ENCODE measurements at places on chromosomes 13 and 19.

DNA sequence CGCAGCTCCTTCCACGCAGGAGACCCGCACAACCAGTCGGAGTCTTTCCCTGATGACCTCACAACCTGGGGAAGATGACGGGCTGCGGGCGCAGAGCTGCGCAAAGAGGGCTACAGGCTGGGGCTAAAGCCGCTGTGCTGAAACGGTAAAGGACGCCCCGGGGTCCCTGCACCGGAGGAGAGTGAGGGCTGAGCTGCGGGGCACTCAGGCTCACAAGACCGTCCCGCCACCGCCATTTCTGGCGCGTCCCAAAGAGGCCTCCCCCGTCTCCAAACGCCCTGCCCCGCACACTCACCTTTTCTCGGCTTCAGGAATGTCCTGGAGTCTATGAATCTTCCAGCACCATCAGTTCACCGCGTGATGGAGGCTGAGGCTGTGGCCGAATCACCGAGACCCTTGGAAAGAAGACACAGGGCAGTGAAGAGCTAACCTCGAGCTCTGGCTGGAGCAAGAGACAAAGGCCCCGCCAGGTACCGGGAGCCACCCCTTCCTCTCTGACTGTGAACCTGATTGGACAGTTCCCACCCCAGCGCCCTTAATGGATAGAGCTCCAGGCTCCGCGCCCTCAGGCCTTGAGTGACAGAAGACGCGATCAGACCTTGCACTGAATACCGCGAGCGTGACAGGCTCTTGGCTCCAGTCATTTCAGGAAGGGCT is 41.8 kb upstream of the ZNF429 start:
- DNase-seq = peak; percentile 24

- no peak for DNase-seq
These were observed 1171.2 kb downstream of the DIAPH3 start for GRCh38 chr13:58992478-58993042.

- DNase-seq = no peak
These were observed 492.0 kb downstream of the FGF9 start for GRCh38 chr13:22162889-22163288.

GRCh38 chr13:52954838-52955237 is 73.8 kb upstream of the OLFM4 start:
- no peak for DNase-seq

DNA sequence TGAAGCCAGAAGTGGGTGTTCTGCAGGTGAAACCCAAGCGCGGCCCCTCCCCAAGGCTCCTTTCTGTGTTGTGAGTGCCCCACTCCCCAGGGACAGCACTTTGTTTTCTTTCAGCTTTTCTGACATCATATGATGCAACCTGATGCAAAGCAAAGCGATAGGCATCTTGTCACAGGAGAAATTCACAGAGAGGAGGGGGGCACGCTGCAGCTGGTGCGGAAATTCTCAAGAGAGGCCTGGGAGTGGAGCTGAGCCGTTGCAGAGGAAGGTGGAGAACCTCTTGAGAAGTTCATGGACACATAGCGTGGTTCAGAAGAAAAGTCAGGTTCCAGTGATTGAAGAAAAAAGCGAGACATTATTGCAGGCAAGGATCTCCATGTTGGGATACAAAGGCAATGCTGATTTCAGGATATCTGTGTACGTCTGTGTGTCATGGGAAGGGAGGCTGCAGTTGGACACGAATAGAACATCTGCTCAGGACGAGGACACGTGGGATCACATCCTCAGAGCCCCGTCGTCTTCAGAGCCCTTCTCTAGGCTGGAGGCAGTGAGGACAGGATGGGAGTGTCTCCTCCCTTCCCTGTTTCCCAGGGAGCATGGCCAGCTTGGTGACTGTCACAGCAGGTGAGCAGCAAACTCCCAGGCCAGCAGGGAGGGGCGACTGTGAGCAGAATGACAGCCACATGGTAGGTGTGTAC is 79.2 kb downstream of the IRS2 start:
- no peak for DNase-seq

DNA sequence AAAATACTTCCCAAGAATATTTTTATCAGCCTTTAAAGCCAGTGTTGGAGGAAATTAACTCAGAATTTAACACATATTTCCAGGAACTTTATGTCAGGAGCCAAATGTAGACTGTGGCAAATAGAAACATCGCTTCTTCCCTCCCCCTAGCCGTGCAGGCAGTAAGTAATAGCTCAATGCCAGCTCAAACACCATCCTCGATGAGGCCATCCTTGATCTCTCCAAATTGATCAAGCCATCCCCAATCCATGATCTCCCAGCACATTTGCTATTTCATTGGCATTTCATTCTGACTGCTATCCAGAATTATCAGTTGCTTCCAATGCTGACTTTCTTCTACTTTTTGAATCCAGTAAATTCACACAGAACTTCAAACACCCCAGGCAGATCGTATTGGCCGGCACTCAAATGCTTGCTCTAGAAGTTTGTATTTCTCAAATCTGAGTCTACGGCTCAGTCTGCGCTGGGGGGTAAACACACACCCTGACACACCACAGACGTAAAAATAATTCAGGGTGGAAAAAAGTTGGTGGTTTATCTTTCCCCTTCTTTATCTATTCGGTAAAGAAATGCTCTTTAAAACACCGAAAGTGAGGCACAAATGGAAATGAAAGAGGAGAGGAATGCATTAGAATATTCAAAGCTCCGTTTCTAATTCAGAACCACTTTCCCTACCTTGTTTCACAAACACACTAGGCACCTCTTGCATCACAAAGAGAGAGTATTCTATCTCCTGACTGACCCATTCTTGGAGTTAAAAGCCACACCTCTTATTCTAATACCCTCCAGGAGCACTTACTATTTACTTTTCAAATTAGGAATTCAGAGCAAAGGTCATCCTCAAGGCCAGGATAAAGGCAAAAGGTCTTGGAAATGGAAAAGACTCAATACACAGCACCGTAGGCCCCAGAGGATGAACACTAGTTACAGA is 991 bp downstream of the OBI1 start:
- DNase-seq = no peak

- no peak for DNase-seq
These were observed 1339.4 kb downstream of the EFNB2 start for GRCh38 chr13:105196052-105196451.

- no peak for DNase-seq
These were observed 20.0 kb downstream of the CRYL1 start for GRCh38 chr13:20505405-20506366.

DNA sequence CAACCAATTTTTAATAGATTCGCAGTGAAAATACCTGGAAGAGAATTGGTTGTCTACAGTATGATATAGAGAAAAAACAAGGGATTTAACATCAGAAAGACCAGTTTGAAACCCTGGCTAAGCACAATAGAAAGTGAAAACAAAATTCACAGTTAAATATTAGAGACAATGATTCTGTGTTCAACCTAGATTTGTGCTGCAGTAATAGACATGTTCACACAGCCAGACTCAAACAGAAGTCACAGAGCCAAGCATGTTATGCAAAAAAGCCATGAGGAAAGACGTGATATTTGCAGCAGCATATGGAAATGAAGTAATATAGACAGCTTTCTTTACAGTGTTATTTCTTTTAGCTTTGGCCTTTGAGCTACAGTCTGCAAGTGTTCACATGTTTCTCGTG is 48.1 kb downstream of the SCEL start:
- DNase-seq = no peak

- DNase-seq = no peak
These were observed 95.7 kb upstream of the SPRY2 start for GRCh38 chr13:80436571-80437169.

GRCh38 chr13:93726173-93726957 is 499.8 kb downstream of the GPC6 start:
- no peak for DNase-seq

DNA sequence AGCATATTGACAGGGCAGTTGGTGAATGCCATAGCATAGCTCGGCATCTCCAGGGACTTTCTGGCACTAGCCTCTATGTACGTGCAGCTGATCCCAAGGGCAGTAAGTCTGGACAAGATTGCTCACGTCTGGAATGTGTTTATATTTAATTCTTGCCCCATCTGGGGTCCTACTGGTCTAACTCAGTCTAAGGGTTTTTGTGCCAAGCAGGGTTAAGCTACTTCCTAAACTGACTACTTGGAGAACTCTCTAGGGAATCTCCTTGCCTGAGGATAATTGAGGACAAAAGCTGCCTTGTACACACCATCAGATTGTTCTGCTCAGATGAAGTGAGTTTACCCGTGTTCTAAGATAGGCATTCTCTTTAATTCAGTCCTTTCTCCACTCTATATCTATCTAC is 358.1 kb downstream of the MYO16 start:
- no peak for DNase-seq

DNA sequence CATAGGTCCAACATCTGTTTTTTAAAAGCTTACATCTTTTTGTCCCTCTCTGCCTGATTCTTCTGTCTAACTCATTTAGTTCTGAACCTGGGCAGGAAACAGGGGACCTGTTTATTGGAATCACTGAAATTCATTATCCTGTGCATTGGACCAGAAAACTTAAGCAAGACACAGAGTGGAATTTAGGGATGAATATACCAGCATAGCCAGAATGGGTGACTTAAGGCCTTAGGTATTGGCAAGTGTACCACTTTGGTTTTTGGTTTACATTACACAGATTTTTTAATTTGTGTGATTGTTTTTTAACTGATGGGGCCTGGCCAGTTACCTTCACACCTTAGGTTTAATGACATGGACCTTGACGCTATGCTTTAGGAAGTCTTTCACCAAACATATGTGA is 232.5 kb downstream of the GPC5 start:
- no peak for DNase-seq

GRCh38 chr19:887072-887471 is 5.9 kb downstream of the MED16 start:
- DNase-seq = no peak

- DNase-seq = no peak
These were observed 125.5 kb upstream of the MCF2L start for GRCh38 chr13:112843392-112844111.

DNA sequence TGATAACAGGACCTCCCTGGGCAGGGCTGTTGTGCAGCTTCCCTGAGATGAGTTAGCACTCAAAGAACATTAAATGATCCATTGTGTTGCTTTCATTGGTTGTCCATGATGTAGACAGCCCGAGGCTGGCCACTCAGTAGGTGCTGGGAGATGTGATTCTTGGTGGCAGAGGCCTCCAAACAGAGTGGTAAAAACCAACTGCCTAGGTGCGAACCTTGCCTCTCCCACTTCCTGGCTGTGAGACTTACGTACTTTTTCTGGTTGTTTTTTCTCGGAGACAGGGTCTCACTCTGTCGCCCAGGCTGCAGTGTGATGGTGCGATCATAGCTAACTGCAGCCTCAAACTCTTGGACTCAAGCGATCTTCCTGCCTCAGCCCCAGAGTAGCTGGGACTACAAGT is 6.2 kb downstream of the SARS2 start:
- no peak for DNase-seq

GRCh38 chr19:38898788-38899446 is 501 bp downstream of the SIRT2 start:
- no peak for DNase-seq

GRCh38 chr13:25922376-25922775 is 129.4 kb downstream of the SHISA2 start:
- no peak for DNase-seq

DNA sequence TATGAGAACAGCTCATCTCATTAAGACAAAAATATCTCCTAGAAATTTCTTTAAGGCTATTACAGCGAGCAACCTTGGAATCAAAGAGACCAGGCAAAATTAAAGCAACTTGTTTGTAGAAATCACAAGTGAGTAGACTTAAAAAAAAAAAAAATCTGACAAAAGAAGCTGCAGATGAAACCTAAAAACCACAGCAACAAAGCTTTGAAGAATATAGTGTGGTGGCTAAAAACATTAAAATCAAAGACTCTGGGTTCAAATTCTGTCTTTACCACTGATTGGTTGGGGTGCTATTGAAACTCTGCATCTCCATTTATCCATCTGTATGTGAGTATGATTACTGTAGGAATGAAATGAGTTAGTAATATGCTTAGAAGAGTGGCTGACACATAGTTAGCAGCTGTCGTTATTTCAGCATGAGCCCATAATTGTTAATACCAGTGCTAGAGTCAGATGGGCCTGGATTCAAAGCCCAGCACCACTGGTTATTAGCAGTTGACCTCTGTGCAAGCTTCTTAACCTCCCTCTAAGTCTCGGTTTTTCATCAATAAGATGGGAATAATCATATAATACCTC is 157.6 kb downstream of the FOXO1 start:
- DNase-seq = no peak

DNA sequence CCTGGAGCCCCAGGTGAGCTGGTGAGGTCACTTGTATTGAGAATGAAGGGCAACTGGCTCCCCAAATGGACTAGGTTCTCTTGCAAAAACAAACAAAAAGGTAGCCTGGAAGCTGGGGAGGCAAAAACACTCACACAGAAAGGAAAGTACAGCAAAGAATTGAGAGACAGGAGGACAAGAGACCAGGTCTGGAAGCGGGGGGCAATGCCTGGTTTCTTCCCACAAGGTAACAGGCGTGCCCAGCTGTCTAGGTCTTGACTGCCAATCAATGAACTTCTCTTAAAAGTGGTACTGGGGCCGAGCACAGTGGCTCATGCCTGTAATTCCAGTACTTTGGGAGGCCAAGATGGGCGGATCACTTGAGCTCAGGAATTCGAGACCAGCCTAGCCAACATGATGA is 356.4 kb upstream of the TSHZ3 start:
- DNase-seq = no peak
